ENCODE measurements at places on chromosomes 11 and 22.

DNA sequence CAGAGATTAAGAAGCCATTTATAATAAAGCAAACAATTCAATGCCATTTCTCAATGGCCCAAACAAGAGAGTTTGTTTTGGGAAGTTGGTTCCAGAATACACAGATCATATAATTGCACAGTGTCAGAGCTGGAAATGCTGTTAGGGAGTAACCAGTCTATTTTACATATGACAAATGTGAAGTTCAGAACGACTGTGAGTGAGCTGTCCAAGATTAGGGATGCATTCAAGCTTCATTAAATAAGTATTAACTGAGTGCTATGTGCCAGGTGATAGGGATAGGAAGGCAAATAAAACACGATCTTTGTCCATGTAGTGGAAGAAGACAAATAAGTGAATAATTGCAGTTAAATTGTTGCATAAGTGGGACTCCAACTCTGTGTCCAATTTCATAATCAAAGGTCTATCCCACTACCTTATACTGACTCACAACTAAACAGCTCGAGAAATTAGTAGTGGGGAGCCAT, 33.1 kb upstream of the PICALM start:
- no peak for DNase-seq

DNA sequence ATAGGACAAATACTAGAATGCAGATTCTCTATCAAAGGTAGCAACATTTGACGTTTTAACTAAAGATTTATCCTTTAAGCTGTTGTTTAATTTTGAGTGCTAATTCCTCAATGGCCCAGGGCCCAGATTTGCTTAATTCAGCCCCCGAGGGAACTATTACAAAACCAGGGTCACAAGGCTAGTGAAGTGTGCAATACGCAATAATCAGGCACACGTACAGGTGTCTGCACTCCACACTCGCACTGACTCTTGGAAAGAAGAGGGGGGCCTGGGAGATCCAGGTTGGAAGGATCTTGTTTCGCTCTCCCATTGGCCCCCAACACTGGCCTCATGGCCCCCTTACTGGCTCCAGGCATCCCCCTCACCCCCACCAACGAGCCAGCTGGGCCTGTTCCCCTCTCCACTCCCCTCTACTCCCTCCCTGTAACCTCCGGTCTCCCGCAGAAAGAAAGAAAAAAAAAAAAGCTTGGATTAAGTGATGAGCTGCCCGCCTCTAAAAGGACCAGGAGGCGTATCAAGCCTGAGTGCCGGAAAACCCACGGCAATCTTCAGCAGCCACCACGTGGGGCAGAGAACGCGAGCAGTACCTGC, 2.2 kb upstream of the KIRREL3 start:
- no peak for DNase-seq

DNA sequence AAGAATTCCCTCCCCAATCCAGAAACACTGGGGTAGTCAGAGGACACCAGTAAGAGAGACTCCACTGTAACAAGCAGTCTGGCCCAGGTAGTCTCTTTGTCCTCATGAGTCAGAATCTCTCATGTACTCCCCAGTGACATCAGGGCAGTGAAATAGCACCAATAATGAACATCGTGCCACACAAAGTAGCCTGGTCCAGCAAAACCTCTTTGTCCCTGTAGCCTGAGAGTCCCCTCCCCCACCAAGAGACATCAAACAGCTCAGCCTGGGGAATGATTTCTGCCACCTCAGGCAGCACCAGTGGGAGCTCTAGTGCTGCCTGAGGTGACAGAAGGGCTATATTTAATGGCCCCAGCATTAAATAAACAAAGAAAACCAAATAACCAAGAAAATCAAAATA, 88.1 kb downstream of the SBF2 start:
- peak; percentile 6 for DNase-seq

- DNase-seq: no peak
Measured at GRCh38 chr11:121366038-121366437, 73.5 kb downstream of the SC5D start.
